NCI-H2029 treated with DMSO at 0.1 percent for 48 hours (cell line): ENCODE measurements at places on chromosomes 11 and 22.

DNA sequence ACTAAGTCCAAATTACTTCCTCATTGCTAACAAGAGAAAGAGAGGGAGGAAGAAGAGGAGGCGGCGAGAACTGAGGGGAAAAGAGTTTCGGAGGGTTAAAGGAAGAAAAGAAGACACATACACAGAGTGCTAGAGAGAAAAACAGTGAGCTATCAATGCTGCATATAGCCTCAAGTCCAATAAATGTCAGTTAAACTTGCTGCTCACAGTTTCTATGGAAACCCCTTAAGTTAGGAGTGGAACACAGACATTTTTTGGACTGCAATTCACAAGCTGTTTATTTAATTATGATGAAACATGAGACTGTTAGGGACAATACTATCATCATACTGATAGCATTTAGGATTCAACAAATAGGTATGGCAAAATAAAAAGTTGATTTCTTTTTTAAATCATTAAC is 1320.4 kb downstream of the LRRC4C start:
- no peak for DNase-seq

DNA sequence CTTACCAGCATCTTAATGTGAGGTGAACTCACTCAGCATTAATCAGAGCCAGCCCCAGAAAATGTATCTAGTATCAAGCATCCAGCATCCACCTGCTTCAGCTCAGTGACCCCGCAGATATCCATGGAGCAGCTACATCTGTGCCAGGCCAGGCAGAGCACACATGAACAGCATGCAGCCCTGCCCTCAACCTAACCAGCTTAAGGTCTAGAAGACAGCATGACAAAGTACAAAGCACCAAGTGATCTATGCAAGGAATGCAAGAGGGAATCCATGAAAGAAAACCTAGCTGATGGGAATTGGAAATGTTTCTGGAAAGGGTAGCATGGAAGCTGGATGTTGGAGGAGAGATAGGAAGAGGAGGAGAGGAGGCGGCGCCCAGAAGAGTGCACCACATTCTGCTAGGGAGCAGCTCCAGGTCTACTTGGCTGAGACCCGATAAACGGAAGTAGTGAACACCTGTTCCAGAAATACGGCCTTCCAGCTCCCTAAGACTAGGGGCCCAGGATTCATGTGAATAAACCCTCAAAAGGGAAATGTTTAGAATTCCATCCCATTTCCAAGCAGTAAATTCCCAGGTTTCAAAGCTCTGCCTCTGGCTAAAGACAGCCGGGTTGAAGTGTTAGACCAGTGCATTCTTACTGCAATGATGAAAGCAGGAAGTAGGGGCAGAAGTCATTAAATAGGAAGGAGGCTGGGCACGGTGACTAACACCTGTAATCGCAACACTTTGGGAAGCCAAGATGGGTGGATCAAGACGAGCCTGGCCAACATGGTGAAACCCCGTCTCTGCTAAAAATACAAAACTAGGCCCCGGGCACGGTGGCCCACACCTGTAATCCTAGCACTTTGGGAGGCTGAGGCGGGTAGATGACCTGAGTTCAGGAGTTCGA is 23.5 kb upstream of the L3MBTL2 start:
- peak; percentile 46 for DNase-seq

DNA sequence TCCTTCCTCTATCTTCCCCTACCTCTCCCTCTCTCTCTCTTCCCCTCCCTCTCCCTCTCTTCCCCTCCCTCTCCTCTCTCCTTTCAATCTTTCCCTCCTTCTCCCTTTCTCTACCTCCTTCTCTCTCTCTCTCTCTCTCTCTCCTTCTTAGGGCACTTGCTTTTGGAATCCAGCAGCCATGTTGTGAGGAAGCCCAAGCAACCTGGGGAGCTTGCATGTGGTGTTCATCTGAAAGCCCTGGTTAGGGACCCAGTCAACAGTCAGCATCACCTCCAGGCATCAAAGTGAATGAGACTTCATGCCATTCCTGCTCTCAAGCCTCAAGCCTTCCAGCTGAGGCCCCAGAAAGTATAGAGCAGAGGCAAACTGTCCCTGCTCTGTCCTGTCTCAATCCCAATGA is 65.6 kb upstream of the SHISAL1 start:
- DNase-seq = no peak

GRCh38 chr11:60993615-60994014 is 22.1 kb downstream of the CD6 start:
- no peak for DNase-seq

GRCh38 chr11:1760351-1761109 is 3.2 kb downstream of the CTSD start:
- no peak for DNase-seq

- no peak for DNase-seq
These were observed 3.5 kb upstream of the ZNF74 start for GRCh38 chr22:20390394-20390907.

DNA sequence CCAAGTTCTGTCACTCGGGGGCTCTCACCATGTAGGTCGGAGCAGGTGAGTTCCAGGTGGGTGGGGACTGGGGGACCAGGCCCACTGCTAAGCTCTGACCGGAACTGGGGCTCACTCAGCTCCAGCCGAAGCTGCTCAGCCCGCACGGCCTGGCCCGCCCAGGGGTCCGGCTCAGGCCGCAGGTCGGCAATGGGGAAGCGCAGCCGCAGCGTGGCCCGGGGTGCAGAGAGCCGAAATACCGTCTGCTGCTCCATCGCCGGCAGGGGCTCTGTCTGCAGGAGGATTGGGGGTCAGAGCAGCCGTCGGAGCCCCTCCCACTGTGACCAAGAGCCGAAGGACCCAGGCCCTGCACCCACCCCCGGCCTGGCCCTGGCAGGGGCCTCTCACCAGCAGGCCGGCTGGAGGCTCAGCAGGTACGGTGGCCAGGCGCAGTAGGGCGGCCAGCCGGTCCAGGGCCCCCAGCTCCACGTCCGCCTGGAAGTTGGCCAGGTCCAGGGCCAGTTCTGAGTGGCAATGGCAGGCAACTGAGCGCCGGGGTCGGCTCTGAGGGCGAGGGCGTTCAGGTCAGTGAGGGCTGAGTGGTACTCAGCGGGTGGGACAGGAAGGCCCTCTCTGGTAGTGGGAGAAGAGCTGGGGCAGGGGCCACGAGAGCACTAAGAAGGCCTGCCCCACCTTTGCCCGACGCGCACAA is 7.2 kb downstream of the ATG2A start:
- DNase-seq = no peak
